Left ventricle myocardium inferior (tissue), 1 donor: ENCODE measurements at places on chromosomes 6 and 20.

DNA sequence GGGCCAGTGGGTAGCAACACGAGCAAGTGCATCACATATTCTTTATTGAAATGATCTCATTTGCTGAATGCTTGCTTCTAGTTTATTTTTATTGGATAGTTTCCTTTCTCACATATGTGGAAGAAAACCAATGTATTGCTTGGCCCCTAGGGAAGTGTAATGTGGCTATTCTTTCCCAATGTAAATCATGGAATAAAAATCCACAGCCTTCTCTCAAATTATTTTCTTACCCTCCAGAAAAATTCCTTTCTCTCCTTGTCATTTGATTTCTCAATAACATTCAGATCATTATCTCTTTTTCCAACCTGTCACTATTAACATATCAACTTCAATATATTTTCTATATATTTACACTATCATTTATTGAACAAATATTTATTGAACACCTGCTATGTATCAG lies 51.9 kb upstream of the PTPRK start:
- DNase-seq: no peak

GRCh38 chr6:33289784-33290315 lies 449 bp downstream of the PFDN6 start:
- no peak for DNase-seq

- DNase-seq: no peak
Observed at GRCh38 chr20:10357061-10357708, 76.8 kb downstream of the MKKS start.

GRCh38 chr6:17151888-17152287 lies 50.0 kb downstream of the STMND1 start:
- no peak for DNase-seq

DNA sequence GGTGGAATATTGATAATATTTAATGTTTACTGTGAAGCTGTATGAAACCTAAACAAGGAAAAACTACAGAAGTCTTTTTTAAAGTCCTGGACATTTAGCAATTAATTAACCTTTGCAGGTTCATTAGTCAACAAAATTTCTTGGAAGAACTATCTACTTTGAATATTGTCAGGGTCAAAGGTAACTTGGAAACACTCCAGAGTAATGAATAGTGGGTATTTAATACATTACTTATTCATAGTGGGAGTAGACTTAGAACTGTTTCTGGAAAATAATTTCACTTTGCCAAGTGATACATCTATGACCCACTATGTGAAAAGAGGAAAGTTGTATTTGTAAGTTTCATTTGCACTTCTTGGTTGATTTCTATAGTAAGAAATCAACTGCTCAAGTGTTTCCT lies 319.1 kb downstream of the TFAP2B start:
- DNase-seq: no peak

DNA sequence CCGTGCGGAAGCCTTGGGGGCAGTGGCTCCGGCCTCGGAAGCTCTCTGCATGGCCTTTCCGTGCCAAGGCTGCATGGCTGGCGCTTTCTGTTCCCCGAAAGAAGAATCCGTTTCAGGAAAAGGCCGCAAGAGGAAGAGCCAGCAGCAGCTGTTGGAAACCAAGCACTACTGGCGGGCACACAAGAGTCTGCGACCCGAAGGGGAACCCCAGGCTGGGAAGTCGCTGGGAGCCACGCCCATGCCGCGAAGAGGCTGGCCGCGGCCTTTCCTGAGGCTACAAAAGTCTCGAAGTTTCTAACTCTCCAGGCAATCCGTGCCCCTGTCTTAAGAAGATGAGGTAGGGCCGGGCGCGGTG lies at the start of gene CGAS:
TSS of gene CGAS (minus strand) at position 191 of the 355 bp plus-strand sequence. CDS start at position 75, 116 bp downstream.
- DNase-seq: peak; percentile 80
